ENCODE measurements at places on chromosomes 6 and 20. TPM values are rescaled to one million over a fixed set of nuclear protein-coding genes. Genes with fewer than 3 reads are reported as not detected.
A peak's percentile ranks its signal among the peaks of the same experiment; 100 is the strongest.

GRCh38 chr20:62316331-62317166 lies 13.8 kb downstream of the ADRM1 start:
- DNase-seq = no peak

The NTSR1 gene
- total RNA-seq = under 0.01 TPM

DNA sequence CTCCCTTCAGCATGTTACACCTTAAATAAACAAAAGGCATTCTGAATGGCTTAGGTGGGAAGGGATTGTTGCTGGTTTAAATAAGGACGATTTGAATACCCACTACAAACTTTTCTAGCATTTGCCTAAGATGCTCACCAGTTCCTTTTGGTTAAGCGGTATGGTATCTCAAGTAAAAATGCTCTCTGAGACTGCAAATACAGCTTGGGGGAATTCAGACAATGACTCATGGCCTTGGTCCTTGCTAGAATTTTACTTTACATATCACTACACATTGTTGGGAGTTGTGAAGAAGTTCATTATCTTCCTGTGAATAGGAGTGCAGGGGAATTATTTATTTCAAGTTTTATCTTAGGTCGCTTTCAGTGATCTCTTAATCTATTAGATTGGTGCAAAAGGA lies 670.7 kb downstream of the UTRN start:
- DNase-seq = no peak

The SNRNP48 gene
- total RNA-seq = 10.0 TPM

GRCh38 chr6:136160250-136160649 lies 89.9 kb downstream of the MTFR2 start:
- no peak for DNase-seq

DNA sequence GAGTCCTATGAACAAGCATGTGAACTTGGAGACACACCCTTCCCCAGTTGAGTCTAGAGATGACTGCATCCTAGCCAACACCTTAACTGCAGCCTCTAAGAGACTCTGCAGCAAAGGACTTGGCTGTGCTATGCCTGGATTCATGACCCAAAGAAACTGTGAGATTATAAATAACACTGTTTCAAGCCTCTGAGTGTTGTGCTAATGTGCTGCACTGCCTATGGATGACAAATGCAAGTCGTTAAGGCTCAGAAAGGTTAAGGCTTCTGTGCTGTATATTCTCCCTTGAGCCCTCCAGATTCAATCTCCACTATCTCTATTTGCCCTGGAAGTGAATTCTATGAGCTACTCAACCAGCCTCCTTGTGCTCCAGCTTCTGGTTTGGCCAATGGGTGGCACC lies 116.5 kb upstream of the CBLN4 start:
- no peak for DNase-seq

The SLC22A16 gene
- under 0.01 TPM for total RNA-seq

DNA sequence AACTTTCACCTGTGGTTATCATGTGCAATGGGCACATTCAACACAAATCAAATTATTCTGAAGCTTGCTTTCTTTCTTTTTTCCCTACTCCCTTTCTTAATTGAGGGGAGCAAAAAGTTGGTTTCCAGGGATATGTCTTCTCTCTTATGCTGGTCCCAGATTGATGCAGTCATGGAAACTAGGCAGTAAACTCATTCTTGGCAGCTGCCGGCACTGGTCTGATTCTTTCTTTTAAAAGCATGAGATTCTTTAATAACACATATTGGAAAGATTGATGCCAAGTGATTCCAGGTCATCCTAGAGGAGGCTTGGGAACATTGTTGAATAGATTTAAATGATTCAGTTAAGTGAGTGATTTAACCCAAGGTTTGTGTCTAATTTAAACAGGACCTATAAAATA lies 29.0 kb downstream of the PTPRA start:
- no peak for DNase-seq

- peak; percentile 47 for DNase-seq
Observed at GRCh38 chr6:125974214-125974866, 12.0 kb upstream of the TRMT11 start.

GRCh38 chr6:38505826-38506225 lies 133.9 kb downstream of the BTBD9 start:
- no peak for DNase-seq

- no peak for DNase-seq
Observed at GRCh38 chr6:26465776-26466175, 8.0 kb downstream of the BTN2A1 start.

The DUSP15 gene
- total RNA-seq = not detected

GRCh38 chr6:72175916-72176315 lies 289.6 kb downstream of the RIMS1 start:
- no peak for DNase-seq

The PPP1R14C gene
- 0.17 TPM for total RNA-seq

DNA sequence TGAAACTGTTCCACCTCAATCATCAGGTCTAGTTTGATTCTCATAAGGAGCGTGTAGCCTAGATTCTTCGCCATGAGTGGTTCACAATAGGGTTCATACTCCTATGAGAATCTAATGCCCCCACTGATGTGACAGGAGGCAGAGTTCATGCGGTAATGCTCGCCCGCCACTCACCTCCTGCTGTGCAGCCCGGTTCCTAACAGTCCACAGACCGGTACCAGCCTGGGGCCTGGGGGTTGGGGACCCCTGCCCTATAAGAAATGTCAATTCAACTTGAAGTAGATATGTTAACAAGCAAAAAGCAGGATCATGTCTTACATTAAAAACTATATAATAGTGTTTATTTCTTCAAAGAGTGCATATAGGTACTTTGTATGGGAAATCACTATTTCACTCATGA lies 216.5 kb downstream of the COL19A1 start:
- no peak for DNase-seq

The POM121L2 gene
- total RNA-seq = not detected

GRCh38 chr6:40356242-40356910 lies 230.8 kb downstream of the LRFN2 start:
- peak; percentile 51 for DNase-seq

- no peak for DNase-seq
Observed at GRCh38 chr6:87736809-87737540, 34.9 kb upstream of the AKIRIN2 start.

DNA sequence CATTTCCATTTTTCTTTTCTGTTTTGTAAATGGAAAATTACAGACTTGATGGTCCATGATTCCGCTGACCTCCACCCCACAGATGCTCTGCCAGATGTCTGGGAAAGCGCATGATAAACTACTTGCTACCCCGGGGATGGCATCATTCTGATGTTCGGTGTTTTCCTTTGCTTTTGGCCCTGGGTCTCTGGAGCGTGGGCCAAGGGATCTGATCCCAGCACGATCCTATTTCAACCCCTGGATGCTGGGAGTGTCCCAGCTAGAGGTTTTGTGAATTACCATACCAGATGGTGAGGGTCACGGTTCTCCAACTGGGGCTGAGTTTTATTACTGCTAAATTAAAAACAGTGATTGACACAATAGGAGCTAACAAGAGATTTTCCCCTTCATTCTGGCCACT lies 25.2 kb upstream of the MYLIP start:
- DNase-seq = no peak
